ENCODE measurements at places on chromosomes 1 and 21.

- no peak for DNase-seq
Observed at GRCh38 chr1:112708489-112708888, 1.6 kb upstream of the RHOC start.

DNA sequence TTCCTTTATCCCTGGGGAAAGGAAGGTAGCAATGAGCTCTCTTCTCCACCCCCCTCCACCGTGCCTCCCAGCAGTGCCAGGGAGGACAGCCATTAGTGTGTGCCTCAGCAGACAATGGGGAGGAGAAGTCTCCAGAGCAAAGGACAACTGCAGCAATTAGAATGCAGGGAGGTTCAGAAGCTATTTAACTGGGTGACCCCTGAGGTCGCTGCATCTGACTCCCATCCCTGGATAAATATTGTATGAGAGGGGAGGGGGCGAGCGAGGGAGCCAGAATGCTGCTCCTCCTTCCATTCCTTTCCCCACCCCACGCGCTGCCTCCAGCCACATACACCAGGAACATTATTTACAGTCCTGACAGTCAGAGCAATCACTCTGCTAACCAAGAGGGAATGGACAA, 59.0 kb downstream of the ERI3 start:
- DNase-seq = no peak

- no peak for DNase-seq
Observed at GRCh38 chr1:159752135-159752580, 28.6 kb upstream of the DUSP23 start.

- DNase-seq = no peak
Observed at GRCh38 chr1:193109619-193110018, 4.4 kb upstream of the GLRX2 start.

DNA sequence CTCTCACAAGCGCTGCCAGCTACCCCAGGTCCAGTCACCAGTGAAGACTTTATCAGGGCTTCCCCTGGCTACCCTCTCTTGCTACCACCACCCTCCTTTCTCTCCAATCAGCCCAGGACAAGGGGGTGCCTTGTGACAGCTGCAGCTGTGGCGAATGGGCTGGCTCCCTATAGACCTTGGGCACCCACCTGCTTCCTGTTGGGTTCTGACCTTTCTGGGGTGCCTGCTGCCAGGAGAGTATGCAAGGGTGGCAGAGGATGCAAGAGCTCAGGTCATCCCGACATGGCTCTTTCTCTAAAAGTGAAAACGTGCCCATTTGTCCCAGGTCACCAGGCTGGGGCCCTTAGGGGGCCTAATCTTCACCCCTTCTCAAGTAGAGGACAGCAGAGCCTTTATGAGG, 6.6 kb downstream of the KLHDC8A start:
- DNase-seq = no peak

GRCh38 chr21:39000496-39000895, 182.8 kb downstream of the PSMG1 start:
- DNase-seq = no peak

- peak; percentile 54 for DNase-seq
Observed at GRCh38 chr1:66182551-66183178, 351.3 kb upstream of the SGIP1 start.

- no peak for DNase-seq
Observed at GRCh38 chr1:177246710-177247580, 76.2 kb downstream of the BRINP2 start.

DNA sequence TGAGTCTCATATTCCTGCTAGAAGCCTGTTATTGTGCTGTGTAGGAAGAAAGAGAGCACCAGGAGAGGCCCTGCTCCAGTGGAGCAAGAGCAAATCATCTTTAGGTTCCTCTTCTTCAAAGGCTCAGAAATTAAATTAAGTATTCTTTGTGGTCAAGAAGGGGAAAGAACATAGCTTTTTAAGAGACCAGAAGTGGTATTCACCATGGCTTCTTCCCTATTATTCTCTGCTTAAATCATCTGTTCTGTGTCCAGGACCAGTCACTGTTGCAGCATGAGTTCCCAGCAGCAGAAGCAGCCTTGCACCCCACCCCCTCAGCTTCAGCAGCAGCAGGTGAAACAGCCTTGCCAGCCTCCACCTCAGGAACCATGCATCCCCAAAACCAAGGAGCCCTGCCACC, 1.1 kb downstream of the SPRR1B start:
- DNase-seq = no peak

DNA sequence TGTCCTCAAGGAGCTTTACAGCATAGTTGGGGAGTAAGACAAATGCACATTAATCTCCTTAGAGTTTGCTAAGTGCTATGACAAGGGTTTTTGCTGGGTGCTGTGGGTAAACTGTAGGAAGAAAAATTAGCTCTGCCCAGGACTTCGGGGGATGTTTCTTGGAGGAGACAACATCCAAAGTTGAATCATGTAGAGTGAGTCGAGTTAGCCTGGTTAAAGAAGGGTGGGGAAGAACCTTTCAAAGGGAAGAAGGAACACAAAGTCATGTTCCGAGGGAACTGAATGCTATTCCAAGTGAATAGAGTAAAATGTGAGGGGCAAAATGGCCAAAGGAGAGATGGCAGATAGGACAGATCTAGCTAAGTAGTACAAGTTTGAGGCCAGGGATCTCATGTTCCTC, 17.1 kb downstream of the SPRTN start:
- no peak for DNase-seq

GRCh38 chr1:70509996-70510876, 99.2 kb downstream of the CTH start:
- DNase-seq = peak; percentile 30

- DNase-seq = no peak
Observed at GRCh38 chr1:66732407-66733166, 19.7 kb upstream of the DYNLT5 start.

GRCh38 chr1:39720094-39720999, 18.3 kb upstream of the PPIE start:
- DNase-seq = peak; percentile 56

DNA sequence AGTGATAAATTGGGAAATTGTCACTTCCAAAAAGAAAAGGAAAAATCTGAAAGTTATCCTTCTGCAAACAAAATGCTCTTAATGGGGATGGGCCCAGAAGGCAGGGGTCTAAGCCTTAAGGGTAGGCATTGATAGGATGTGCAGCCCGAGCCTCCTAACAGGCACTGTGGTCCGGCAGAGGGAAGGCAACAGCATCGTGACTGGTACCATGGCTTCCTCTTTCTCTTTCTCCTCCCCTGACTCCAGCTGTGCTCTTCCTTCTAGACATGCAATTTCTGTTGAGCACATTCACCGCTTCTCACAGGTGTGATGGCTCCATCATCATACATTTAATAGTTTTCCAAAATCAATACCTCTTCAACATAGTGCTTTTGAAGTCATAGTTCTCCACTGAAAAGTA, 91.5 kb downstream of the SELENOF start:
- no peak for DNase-seq

GRCh38 chr1:83673312-83673711, 325.6 kb downstream of the TTLL7 start:
- no peak for DNase-seq

DNA sequence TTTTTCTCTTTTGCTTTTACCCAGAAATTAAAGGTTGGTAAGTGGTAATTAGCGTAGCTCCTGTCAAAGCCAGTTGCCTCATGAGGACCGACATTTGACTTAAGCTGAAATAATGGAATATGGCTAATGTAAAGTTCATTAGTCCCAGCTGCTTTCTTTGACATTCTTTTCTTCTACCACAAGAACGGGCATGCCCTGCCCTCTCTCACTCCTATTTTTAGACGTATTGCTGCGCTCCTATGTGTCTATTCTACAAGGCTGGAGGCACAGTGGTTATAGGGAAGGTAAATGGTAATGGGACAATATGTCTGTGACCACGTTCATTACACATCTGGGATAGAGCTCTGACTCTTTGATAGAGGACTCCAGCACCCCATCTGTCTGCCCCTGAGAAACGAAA, 6.8 kb downstream of the CORT start:
- DNase-seq = no peak

- peak; percentile 22 for DNase-seq
Observed at GRCh38 chr1:154567386-154568156, at the start of gene CHRNB2. Gene CHRNB2, plus strand, starts transcription at chr1:154567778. Its CDS starts 267 bp downstream, at chr1:154568045.

GRCh38 chr1:171127501-171127900, 36.8 kb downstream of the FMO3 start:
- DNase-seq = no peak

- no peak for DNase-seq
Observed at GRCh38 chr1:110055493-110056284, 14.8 kb downstream of the ALX3 start.

GRCh38 chr1:111879081-111879480, 110.4 kb downstream of the KCND3 start:
- no peak for DNase-seq

DNA sequence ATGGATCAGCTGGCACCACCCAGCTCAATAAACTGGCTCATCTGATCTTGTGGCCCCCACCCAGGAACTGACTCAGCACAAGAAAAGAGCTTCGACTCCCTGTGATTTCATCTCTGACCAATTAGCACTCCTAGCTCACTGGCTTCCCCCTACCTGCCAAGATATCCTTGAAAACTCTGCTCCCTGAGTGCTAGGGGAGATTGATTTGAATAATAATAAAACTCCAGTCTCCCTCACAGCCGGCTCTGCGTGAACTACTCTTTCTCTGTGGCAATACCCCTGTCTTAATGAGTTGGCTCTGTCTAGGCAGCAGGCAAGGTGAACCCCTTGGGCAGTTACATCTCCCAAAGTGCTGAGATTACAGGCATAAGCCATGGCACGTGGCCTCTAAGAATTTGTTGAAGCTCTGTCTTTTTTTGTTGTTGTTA, 11.8 kb upstream of the RHBDL2 start:
- DNase-seq = no peak

DNA sequence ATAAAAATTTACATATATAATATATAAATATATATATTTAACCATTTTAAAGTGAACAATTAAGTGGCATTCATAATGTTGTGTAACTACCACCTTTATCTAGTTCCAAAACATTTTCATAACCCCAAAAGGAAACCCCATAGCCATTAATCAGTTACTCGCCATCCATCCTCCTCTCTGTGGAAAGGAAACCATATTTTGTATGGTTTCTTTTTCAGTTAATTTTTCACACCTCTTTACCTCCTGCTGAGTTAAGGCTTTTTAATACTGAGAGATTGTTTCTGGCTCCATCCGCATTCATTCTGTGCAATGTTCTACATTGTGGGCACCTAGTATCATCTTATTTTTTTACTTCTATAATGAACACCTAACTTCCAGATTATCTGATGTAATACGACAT, 512.1 kb downstream of the LMO4 start:
- no peak for DNase-seq

GRCh38 chr1:174938281-174939007, 61.3 kb upstream of the CACYBP start:
- DNase-seq = no peak
